Renal cortex interstitium (tissue), 15 donors: ENCODE measurements at places on chromosomes 13 and 19. TPM values are rescaled to one million over a fixed set of nuclear protein-coding genes. Genes with fewer than 3 reads are reported as not detected.

DNA sequence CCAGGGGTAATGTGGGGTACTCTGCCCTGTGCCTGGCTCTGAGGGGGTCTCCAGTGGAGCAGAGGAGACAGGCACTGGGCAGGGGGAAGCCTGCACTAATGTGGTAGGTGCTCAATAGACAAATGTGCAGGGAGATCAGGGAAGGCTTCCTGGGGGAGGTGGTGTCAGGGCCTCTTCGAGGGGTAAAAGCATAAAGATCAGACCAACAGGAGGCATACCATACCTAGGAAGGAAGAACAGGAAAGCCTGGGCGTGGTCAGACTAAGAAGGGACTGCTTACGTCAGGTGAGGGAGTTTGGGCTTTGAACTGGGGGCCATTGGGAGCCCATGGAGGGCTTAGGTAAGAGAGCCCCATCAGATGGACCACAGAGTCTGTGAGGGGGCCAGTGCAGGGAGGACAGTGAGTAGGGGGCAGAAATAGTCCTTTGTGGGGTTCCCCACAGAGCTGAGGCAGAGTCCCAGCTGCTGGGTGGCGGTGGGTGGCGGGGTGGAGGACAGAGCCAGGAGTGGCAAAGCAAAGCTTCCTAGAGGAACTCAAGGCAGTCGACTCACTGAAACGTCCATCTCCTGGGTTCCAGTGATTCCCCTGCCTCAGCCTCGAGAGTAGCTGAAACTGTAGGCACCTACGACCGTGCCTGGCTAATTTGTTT, 8.8 kb downstream of the PRR36 start:
- no peak for DNase-seq

Gene MYH14
- 24.1 TPM for polyA plus RNA-seq

DNA sequence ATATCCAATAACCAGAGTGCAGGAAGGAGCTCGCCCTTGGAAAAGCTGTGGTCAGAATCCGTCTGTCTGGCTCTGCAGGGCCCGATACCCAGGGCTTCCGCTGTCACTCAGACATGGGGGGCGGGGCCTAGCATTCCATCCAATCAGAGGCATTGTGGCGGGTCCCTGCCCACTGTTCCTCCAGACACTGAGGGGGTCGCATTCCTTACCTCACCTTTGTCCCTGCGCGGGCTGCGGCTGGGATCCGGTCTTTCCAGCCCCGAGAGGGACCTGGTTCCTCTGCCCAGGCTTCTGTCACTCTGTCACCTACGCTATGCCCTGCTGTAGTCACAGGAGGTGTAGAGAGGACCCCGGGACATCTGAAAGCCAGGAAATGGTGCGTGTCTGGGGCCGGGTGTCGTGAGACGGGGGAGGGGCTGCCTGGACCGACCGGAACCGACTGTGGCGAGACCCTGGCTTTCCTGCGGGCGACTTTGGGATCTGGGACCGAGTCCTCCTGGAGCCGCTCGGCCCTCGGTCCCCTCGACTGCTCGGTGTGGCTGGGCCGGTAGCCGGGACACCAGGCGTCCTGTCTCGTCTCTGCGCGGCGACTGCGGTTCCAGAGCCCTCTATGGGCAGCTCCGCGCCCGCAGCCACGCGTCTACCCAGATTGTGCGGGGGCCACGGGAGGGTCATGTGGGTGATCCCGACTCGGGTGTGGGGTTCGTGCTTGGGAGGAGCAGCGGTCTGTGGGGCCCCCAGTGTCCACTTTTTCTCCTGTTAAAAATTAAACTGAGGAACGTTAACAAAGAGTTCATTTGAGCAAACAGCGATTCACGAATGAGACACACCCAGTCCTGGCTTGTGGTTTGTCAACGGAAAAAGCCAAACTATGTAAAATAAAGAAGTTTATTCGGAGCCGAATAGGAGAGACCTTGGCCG, at the start of gene ZNF69:
TSS of gene ZNF69 (plus strand) at position 172 of the 921 bp plus-strand sequence. CDS start at position 314, 142 bp downstream.
- DNase-seq, result peak; percentile 83

DNA sequence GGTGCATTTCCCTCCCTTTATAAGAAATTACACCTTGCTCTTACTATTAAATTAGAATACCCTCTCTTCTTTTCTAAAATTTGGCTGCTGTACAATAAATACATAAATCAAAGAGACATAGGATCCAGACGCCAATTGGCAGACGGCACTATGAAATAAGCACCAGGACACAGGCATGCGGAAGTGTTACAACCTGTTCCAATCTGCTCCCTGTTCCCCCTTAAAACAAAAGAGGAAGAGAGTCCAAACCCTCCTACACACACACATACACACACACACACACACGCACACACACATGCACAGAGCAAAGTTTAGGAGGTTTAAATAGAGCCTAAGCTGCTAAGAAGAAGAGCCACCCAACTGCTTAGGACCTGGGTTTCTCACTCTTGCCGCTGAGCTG, 75.6 kb upstream of the ZNF507 start:
- no peak for DNase-seq

Gene FLT3
- polyA plus RNA-seq, result 0.19 TPM

Gene KLF1
- polyA plus RNA-seq, result 0.59 TPM

DNA sequence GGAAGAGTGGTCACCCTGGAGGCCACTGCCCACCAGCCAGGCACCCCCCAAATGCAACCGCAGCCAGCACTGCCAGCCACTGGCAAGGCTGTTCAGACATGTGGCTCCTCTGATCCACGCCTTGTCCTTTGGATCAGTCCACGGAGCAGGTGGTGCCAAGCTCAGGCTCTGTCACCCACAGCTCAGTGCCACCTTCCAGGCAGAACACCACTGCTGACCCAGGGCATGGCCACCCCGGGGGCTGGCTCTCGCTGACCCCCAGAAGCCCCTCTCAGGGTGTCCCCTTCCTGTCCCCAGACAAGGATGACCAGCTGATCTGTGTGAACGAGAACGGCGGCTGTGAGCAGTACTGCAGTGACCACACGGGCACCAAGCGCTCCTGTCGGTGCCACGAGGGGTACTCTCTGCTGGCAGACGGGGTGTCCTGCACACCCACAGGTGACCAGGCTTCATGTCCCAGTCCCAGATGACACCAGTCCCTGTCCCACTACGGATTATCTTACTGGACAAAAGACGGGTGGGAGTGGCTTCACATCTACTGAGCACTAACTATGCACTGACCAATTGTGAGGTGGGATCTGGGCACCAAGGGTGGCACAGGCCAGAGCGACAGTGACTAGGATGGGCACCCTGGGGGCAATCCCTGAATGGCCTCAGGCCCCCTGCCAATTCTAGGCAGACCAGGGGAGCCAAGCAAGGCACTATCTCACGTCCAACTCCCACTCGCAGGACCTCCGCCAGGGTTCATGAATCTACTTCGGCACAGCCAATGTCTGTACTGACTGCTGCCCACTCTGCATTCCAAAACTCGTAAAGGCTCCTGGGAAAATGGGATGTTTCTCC, 7.0 kb upstream of the F10 start:
- DNase-seq, result no peak

GRCh38 chr19:37933937-37934358, 26.9 kb downstream of the SIPA1L3 start:
- DNase-seq, result peak; percentile 37

Gene ZNF568
- 23.8 TPM for polyA plus RNA-seq

GRCh38 chr13:98353750-98354149, 176.7 kb upstream of the RNF113B start:
- DNase-seq, result no peak

DNA sequence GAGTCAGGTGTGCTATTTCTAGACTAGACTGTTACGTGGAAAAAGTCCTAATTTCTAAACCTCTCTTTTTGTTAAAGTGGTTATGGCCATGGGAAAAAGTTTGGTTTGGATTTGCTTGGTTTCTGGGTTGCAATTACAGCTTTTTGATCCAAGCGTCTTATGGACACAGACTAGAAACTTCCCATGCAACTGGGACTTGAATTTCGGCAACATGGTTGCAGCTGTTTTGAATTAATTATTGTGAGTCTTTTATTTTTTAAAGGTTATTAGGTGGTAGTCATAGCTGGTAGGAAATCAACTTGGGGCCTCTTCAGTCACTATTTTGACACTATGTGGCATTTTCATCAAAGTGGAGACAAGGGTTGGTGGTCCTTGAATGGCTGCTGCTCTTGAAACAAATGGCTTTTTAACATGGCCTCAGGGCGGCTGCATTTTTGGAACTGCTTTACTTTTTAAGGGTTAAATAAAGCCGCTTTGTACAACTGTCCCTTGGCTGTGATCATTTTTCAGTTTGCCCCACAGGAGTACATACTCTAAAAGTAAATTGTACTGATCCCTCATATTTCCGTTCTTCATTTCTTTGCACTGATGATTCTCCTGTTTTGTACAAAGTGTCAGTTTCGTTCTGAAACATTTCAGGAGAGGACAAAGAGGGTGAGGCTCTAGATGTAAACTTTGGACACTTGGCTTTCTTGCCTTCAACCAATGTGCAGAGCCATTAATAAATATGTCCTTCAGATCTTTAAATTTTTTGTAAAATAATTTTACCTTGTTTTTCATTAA, 15.9 kb downstream of the HNRNPM start:
- no peak for DNase-seq

Gene CEBPA
- 7.0 TPM for polyA plus RNA-seq

GRCh38 chr13:23767838-23768237, 121.4 kb downstream of the MIPEP start:
- no peak for DNase-seq

- DNase-seq, result no peak
Measured at GRCh38 chr19:17847538-17848366, at the start of gene JAK3. TSS of gene JAK3 (minus strand) at chr19:17847982. CDS start at chr19:17844417, 3,565 bp downstream.

Gene ZNF730
- polyA plus RNA-seq, result 7.0 TPM

Gene RINL
- polyA plus RNA-seq, result 8.9 TPM

DNA sequence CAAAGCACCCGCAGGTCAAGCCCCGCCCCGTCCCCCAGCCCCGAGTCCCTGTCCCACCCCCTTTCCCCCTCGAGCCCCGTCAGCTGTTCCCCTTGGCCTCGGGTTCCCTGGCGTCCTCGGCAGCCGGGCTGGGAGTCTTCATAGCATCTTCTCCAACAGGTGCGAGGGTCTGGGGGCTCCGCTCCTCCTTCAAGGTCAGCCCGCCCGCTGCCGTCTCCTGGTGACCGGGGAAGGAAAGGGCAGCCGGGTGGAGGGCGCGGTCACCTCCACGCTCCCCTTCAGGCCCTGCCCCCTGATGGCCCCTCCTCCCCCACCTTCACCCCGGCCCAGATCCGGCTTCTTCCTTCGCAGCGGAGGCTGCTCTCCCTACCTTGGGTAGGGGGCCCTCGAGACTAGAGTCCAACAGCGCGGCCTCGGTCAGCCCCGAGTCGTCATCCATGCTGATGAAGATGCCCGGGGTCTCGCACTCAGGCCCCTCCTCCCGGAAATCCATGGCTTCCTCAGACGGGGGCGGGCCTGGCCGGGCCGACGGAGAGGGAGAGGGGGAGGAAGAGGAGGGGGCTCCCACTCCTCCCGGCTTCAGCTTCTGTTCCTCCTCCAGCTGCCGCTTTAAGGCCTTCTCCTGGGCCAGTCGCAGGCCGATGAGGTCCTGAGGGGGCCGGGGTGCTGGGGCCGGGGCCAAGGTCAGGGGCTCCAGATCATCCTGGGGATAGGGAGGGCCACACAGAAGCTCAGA, 541 bp upstream of the RSPH6A start:
- DNase-seq, result peak; percentile 66

- DNase-seq, result no peak
Measured at GRCh38 chr19:29381353-29382203, 144.2 kb upstream of the VSTM2B start.

DNA sequence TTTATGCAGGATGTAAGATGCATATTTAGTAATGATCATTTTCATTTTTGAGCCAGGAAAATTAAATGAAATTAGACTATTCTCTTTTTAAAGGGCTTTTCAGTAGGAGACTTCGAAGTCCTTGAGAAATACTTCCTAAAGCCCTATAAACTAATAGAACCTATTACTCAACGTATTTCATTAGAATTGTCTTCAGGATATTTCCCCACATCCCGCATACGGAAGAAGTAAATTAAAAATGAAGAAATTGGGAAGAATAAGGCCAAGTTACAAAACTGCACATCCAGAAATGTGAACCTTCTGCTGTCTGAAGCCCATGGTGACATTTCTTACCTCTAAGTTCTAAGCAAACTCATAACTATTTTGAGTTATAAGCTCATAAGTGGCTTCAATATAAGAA, 66.5 kb downstream of the RXFP2 start:
- DNase-seq, result no peak

Gene ZFR2
- polyA plus RNA-seq, result 3.2 TPM

DNA sequence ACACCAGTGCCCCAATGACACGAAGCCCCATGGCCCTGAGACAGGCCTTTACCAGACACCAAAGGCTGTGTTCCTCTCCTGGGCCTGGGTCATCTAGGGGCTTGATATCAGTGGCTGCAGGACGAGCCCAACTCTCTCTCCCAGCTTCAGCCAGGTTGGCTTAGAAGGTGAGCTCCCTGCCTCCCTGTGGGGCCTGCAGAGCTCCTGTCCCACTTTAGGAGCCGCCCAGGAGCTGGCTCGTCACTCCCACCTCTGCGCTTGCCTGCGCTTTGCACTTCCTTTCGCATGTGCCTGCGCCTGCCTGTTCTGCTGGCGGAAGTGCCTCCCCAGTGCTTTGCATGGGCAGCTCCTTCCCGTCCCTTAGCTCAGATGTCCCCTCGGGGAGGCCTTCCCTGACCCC, 4.9 kb downstream of the CALM3 start:
- no peak for DNase-seq

DNA sequence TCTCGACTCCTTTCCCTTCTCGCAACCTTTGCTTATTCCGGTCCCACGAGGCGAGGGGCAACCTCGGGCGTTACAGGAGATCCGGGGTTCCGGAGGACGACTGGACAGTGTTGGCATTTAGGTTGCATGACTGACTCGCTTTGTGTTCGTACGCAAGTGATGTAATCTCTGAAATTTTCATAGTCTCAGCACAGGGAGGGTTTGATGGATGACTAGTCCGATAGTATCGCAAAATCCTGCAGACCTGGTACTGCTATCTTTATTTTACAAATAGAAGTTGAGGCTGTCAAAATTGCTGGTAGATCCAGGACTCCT, 342 bp downstream of the DDX49 start:
- DNase-seq, result no peak
